ENCODE measurements at places on chromosomes 13 and 19. TPM values are rescaled to one million over a fixed set of nuclear protein-coding genes. Genes with fewer than 3 reads are reported as not detected.

Gene IZUMO2
- not detected for total RNA-seq

Gene FCER2
- total RNA-seq = 0.60 TPM

Gene POLRMT
- total RNA-seq = 45.1 TPM

Gene CPAMD8
- 1.4 TPM for total RNA-seq

Gene CDX2
- total RNA-seq = not detected
